ENCODE measurements at places on chromosomes 6 and 20.
A peak's percentile ranks its signal among the peaks of the same experiment; 100 is the strongest.

GRCh38 chr6:127784468-127784867 lies 116.4 kb downstream of the THEMIS start:
- DNase-seq, result no peak

DNA sequence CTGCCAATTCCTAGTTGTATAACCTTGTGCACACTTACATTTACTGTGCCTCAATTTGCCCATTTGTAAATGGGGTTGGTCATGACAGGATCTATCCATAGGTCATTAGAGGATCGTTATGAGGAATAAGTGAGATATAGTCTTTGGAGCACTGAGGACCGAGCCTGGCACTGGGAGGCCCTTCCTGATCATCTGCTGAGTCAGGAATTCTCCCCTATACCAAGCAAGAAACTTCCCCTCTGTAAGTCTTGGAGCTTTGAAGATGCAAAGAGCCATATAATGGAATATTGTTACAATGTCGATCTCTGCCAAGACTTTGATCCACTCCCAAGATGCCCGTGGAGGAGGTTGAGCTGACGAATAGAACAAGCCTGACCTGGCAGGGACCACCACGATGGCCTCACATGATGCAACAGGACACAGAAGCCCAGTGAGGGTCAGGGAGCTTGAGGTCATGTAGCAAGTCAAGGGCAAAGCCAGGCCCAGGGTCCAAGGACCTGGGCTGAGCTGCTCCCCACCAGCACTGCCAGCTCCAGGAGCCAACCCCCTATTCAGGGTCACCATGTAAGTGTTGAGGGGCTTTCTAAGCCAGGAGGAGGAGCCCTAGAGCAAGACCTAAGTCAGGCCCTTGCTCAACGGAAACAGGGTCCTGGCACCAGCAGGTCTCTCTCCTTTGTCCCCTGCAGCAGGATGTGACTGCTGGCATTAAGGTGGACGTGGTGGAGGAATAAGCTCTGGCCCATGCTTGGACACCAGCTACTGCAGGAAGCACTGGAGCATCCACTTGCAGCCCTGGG lies 16.7 kb downstream of the PDRG1 start:
- DNase-seq, result peak; percentile 37

GRCh38 chr6:116514111-116514510 lies 2.7 kb downstream of the CALHM5 start:
- DNase-seq, result no peak

DNA sequence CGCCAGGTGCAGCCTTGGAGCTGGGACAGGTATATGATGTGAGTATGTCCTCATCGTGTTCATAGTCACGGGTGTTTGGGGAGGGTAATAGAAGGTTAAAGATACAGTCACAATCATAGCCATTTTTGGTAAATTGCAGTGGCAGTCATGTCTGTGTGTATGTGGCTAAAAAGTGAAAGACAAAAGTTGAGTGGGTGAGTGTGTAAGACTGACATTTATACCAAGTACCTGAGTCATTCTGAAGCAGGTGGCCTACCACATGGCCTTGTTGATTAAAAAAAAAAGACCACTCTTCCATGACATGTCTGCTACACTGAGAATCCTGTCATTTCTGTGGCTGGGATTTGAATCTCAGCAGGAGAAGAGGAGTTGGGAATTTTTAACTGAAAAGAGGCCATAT lies 181.9 kb downstream of the SCP2D1 start:
- no peak for DNase-seq

GRCh38 chr20:47273591-47274235 lies 82.8 kb downstream of the ZMYND8 start:
- no peak for DNase-seq

- no peak for DNase-seq
These were observed 35.7 kb upstream of the ADGRG6 start for GRCh38 chr6:142266060-142266459.

DNA sequence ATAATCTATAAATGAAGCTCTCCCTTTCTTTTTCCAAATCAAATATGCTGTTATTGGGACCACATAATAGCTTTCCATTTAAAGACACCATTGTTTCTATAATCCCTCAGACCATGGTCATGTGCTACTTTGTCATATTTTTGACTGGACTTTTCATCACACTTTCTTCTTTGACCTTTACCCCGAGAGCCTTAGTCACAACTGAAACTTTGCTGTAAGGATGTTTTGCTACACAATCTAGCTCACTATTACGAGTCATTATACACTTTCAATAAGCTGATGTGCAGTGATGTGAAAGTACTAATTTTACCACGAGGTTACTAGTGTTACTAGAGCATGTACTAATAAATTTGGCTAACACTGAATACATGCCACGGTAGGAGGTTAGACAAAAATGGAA lies 367.2 kb upstream of the RUNX2 start:
- no peak for DNase-seq

- no peak for DNase-seq
These were observed 22.1 kb downstream of the BACH2 start for GRCh38 chr6:90274451-90275030.

DNA sequence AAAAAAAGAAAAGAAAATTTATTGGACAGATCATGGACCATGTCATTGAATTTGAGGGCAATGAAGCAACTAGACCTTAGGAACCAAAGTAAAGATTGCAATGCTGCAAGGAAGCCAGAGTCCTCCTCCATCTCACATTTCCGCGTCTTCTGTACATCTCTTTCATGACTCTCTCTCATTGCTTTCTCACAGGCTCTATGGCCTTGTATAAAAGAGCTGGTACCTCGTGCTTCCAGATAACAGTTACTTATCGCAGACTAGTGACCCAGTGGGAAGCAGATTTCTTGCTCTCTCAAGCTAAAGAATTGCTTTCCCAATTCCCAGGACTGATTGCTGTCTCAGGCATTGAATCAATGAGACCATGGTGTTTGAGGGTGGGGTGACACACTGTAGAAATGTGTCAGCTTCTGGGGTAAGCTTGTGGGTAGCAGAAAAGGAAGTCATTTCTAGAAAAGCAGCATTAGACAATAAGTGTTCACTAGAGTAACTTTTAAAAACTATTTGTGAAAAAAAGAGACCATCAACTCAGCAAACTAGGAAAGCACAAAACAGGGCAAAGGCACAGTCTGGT lies 635.3 kb downstream of the UTRN start:
- no peak for DNase-seq

- no peak for DNase-seq
These were observed 16.2 kb downstream of the FOXC1 start for GRCh38 chr6:1625794-1626435.

- no peak for DNase-seq
These were observed 2.7 kb upstream of the SIM1 start for GRCh38 chr6:100467129-100468015.

Measured in SK-N-SH (cell line).